ENCODE measurements at places on chromosomes 3 and 15.
A peak's percentile ranks its signal among the peaks of the same experiment; 100 is the strongest.

DNA sequence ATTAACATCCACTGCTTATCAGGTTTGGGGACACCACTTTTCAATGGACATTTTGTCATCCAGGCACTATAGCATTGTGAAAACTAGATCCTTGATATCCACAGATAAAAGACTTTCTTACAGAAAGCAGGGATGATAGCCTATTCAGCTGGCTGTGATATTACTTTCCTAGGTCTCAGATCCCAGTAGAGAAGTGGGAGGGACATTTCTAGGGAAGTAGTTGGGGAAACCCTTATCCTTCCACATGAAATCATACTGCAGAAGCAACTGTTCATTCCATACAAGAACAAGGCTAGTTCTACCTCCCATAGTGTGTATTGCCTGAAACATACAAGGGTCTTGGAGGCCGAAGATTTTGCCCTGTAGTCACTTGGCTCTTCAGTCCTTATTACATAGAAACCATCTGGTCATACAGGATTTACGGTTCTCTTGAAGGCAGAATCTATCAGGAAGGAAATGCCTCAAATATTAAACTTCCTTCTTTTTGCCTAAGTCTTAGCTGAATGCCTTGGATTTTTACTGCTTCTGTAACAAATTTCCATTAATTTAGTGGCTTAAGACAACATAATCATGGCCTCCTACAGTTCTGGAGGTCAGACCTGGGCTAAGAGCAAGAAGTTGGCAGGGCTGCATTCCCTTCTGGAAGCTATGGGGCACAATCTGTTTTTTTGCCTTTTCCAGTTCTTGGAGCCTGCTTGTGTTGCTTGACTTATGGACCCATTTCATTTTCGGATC is 119.4 kb downstream of the ECT2 start:
- DNase-seq = no peak

DNA sequence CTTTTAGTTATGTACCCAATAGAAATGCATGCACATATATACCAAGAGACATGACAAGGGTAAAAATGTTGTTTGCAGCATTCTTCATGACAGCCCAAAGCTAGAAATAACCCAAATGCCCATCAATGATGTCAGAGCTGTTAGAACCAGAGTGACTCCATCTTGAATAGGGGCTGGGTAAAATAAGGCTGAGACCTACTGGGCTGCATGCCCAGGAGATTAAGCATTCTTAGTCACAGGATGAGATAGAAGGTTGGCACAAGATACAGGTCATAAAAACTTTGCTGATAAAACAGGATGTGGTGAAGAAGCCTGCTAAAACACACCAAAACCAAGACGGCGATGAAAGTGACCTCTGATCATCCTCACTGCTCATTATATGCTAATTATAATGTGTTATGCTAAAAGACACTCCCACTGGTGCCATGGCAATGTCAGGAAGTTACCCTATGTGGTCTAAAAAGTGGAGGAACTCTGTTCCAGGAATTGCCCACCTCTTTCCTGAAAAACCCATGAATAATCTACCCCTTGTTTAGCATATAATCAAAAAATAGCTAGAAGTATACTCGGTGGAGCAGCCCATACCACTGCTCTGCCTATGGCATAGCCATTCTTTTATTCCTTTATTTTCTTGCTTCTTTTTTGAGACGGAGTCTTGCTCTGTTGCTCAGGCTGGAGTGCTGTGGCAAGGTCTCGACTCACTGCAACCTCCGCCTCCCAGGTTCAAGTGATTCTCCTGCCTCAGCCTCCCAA is 32.9 kb downstream of the ZBTB11 start:
- DNase-seq = peak; percentile 22

- DNase-seq = no peak
Measured at GRCh38 chr3:58355179-58355578, 22.5 kb downstream of the PXK start.

DNA sequence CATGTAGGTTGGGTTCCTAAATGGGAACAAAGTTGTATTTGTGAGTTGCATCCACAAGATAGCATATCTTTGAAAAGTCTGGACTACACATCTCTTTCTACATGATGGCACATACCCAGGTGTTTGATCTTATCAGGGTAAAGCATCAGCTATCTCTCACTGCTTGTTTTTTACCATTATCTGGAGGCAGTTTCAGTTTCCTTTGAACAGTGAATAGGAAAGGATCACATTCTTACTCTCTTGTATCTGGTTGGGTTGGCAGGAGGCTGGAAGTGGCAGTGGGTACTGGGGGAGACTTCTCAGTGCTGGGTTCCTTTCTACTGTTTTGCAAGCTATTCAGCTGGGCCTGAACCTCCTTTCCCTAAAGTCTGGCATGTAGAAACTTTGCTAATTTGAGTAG is 4.1 kb downstream of the CEMIP start:
- no peak for DNase-seq

- peak; percentile 49 for DNase-seq
Measured at GRCh38 chr3:50320853-50321335, 1.7 kb downstream of the HYAL2 start.

GRCh38 chr3:172524611-172525010 is 1.4 kb upstream of the TNFSF10 start:
- DNase-seq = no peak
